ENCODE measurements at places on chromosomes 12 and 14.
A peak's percentile ranks its signal among the peaks of the same experiment; 100 is the strongest.

DNA sequence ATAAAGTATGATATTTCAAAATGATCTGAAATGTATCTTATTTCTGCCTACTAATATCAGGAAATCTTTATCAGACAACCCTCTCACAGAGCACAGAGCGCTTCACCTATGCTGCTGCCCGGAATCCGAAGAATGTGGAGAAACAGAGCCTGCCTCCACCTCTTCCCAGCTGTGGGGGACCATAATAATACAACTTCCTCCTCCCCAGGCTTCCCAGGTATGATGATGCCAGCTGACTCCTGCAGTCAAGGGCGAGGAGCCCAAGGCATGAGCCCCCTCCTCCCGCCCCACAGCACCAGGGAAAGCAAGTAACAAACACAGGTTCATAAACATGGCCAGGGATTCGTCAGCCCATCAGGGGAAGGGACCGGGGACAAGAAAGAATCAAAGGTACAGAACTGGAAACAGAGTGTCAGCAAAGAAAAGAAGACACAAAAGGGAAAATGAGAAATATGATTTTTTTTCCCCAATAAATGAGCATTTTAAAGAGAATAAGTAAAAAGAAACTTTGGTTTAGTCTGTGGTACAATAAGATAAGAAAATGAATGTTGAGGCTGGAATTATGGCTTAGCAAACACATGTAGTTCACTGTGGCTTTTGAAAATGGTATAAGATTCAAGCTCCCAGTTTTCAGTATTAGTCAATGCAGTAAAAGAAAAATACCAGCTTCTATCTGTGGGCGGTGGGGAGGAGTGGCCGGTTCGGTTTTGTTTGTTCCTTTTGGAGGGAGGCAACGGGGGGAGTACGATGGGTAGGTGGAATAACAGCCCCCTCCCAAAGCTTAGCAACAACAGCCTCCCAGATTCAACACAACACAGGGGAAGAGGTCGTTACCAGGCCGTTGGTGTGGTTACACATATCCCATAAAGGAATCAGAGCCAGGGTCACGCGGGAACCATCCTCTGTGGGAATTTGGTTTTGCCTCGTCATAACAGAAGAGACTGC, 68.3 kb downstream of the SETD3 start:
- peak; percentile 62 for DNase-seq

DNA sequence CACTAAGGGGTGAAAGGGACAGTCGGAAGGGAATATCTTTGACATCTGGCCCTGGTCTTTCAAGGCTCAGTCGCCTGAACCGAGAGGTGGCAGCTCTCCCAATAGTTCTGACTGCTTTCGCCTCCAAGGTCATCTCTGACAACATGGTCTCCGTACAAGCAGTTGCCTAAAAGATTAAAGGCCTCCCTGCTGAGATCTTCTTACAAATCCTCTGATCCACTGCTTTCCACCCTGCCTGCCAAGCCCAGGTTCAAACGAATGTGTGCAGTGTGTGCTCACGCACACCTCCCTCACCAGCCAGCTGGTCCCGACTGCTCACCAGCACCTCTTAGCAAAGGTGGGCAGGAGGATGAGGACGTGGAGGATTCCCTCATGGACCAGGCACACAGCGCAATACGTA, 10.4 kb downstream of the B4GALNT3 start:
- no peak for DNase-seq

- DNase-seq, result no peak
Observed at GRCh38 chr12:120376934-120377572, 8.1 kb upstream of the MSI1 start.

- DNase-seq, result no peak
Observed at GRCh38 chr14:59354666-59355065, 110.5 kb downstream of the GPR135 start.

- DNase-seq, result no peak
Observed at GRCh38 chr12:29582146-29582545, 84.7 kb upstream of the OVCH1 start.

DNA sequence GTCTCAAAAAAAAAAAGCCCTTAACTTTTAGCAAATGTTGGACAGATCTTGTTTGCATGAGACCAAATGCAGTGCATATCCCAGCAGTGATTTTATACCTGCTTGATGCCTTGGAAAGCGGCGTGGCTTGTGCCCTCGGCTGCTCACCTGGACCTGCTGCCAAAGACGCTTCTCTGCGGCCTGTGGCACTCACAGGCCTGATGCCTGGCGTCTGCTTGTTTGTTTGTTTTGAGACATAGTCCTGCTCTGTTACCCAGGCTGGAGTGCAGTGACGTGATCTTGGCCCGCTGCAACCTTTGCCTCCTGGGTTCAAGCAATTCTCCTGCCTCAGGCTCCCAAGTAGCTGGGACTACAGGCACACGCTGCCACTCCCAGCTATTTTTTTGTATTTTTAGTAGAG, 5.2 kb downstream of the PGAM5 start:
- no peak for DNase-seq

DNA sequence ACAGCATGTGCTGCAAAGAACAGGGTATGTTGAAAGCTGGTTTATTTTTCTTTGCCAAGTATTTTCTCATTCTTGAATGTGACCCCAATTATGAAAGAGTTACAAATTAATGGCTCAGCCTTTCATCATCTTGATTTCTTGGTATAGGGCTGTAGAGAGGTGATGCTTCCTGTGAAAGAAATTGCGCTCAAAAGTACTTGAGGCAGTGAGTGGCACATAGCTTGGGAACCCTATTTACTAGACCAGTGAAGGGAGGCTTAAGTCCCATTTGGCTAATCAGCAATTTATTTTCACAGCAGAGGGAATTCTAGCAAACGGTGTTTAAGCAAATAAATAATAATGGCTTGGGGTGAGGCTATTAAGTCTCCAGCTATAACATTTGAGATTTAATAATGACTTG, 153.9 kb upstream of the MIS18BP1 start:
- no peak for DNase-seq

DNA sequence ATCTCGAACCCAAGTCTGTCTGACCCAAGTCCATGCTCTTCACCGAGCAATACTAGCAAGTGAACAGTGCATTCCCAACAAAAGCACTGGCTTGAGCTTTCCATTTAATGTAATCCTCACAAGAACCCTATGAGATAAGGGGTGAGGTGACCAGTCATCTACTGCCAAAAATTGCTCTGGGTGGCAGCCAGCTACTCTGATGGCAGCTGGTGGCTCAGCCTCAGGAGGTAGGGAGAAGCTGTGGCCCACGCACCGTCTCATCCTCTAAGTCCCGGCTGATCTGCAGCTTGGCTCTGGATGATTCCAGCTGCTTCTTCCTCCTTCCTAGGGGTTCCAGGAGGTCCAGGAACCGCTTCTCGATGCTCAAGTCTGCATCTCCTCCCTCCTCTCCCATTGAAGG, 75.2 kb downstream of the PLEKHG3 start:
- no peak for DNase-seq

DNA sequence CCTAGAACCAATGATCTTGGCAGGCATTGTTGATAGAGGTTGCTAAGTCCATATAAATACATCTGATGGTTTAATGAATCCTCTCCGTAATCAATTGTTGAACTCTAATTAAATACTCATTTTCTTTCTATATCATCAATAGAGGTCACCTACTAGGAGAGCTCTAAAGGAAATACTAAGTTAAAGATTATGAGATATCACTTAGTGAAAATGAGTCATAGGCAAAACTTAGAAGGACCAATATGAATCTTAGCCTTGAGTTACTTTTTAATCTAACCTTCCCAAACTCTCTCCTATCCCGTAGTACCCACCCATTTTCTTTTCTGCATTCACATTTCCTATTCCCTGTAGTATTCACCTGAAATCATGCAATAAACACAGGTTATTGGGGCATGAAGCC, 50.2 kb downstream of the MBIP start:
- no peak for DNase-seq

DNA sequence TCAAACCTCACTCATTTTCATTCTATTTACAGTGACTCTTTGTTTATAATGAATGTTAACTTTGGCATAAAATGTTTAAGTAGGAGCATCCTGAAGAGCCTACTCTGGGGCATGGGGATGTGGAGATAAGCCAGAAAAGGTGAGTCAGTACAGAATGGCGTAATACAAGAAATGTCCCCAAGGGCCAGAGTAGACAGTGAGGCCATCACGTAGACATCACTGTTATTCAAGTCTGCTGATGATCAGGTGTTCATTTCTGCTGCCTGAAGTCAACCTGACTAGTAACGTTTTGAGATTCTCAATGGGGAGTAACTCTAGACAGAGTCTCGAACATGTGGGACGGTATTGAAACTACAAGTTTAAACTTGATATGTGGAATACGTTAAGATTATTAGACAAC, 47.6 kb upstream of the PKP2 start:
- no peak for DNase-seq

DNA sequence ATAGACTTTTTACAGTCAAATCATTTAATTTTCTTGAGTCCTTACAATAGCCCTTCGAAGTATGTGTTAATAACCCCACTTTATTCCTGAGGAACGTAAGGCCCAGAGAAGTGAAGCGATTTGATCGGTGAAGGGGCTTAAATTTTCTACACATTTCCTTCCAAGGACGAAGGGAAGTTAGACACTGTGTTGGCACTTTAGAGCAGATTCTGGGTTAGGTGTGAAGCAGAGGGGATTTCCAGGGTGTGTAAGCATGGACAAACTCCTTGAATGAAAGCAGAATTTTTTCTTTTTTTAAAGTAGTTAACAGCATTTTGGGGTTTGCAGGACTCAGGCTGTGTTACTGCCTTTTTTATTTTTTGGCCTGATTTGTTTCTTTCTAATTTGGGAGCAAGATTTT, 38.9 kb downstream of the PRORP start:
- peak; percentile 22 for DNase-seq

DNA sequence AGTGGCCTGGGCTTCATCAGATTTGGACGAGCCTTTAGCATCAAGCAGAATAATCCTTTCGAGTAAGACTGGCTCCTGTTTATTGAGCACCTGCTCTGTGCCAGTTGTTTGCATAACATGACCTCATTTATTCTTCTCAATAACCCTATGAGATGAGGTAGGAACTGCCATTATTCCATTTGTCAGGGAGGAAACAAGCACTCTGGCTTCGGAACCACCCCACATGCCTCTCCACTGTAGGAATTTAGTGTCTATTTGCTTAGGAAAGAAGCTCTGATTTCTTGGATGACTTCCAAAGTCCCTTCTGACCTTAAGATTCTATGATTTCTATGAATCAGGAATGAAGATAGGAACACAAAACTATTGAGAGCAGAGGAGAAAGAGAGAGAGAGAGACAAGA, 11.0 kb downstream of the SAMD4A start:
- DNase-seq, result no peak

GRCh38 chr14:30796707-30797106, 77.7 kb upstream of the COCH start:
- no peak for DNase-seq

GRCh38 chr14:70357985-70358384, 1.5 kb downstream of the COX16 start:
- DNase-seq, result no peak

GRCh38 chr12:45224311-45224710, 8.4 kb downstream of the ANO6 start:
- no peak for DNase-seq

DNA sequence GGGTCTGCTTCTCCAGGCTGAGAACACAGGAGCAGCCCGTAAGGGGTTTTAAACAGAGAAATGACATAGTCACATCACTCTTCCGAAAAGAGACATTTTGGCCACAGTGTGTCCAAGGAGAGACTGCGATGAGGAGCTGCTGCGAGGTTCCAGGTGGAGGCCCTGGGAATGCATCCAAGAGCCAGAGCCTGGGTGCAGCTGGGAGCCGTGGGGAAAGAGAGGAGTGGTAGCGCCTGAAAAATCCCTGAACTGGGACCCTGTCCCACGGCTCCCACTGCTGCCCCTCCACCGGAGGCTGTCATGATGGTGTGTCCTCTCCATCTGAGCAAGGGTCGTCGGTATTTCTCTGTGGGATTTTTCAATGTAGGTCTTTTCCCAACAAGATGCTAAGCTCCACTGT, 146.9 kb downstream of the BCL11B start:
- no peak for DNase-seq

DNA sequence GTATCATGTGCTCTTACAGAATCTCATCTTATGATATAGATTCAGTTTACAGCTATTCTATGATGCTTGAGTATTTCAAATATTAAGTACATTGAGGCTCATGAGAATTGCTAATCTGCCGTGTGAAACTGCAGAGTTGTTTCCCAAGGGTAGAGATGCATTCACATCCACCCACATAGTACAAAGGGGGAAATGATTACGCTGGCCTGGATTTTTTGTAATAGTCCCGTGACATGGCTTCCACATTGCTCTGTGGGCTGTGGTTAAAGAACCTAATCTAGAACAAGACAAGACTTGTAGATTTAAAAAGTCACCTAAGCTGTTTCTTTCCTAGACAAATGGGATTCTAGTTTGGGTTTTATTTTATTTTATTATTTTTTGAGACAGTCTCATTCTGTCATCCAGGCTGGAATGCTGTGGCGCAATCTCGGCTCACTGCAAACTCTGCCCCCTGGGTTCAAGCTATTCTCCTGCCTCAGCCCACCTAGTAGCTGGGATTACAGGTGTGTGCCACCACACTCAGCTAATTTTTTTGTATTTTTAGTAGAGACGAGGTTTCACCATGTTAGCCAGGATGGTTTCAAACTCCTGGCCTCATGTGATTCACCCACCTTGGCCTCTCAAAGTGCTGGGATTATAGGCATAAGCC, 13.0 kb upstream of the RIOX1 start:
- DNase-seq, result no peak

GRCh38 chr12:8904665-8905064, 9.6 kb upstream of the PHC1 start:
- DNase-seq, result no peak

DNA sequence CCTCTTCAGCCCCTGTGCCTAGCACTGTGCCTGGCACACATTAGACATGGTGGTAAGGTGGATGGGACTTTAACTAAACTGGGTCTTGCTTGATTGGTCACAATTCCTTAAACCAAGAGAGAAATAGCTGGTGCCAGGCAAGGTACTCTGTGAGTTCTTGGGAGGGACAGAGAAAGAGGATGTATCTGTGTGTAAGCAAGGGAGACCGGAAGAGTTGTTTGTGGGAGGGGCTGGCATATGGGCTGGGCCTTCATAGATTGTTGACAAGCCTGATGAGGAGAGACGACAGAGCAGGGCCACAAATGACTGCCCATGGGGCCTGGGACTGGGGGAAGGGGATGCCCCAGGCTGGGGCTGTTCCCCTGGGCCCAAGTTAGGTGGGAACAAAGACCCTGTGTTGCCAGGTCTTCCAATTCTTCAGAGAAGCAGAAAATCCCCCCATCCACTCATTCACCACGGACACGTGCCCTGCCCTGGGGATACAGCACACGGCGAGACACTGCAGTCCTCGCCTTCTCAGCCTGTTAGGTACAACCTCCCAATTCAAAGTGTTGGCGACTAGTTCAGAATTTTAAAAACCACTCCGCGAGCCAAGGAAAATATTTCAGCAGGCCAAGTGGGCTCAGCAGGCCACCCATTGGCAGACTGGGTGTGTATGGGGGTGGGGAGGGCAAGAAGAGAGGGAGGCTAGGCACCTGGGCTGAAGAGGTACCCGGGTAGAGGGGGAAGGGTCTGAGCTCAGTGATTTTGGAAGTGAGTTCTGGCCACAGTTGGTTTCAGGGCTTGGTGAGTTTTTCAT, 11.4 kb upstream of the CYP46A1 start:
- DNase-seq, result no peak

DNA sequence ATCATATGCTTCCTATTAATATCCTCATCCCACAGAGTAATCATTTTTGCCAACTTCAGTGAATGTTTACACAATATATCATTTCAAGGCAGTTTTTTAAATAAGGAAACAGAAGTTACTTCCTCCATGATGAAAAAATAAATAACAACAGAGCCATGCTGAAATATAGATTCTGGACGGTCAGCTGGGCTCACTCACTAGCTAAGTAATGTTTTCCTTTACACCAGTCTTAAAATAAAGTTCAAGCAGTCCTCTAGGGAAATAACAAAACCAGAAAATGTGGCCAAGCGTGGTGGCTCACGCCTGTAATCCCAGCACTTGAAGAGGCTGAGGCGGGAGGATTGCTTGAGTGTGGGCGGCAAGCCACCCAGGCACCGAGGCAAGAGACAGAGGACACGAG, 28.7 kb downstream of the AICDA start:
- no peak for DNase-seq

Measured in stimulated activated CD4-positive, alpha-beta T cell treated with anti-CD3 and anti-CD28 coated beads, Interleukin-15, amount 100 ng/mL, for 24 hours (primary cell).